Effector memory CD8-positive, alpha-beta T cell (primary cell): ENCODE measurements at places on chromosomes 12 and 14.

DNA sequence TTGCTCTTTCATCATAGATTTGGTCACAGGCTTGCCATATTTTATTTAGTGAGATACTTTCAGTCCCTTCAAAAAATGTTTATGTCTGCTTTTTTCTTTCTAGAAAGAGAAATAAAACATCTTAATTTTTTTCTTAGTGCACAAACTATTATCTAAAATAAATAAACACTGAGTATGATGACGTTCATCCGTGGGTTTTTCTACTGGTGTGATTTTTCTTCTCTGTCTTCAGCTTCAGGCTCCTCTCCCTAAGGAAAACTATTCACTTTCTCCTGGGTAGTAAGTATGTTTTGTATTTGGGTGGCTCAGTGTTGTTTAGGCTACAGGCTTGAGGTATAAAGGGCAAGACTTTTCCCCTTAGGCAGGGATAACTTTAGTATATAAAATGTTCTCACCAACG lies 154.7 kb downstream of the DACT1 start:
- DNase-seq: no peak
- no peaks in the 10 kb centered on the region for H3K27me3 ChIP-seq
- no peak overlapping the region for H3K4me3 ChIP-seq
- H3K27ac ChIP-seq: no peak overlapping the region

DNA sequence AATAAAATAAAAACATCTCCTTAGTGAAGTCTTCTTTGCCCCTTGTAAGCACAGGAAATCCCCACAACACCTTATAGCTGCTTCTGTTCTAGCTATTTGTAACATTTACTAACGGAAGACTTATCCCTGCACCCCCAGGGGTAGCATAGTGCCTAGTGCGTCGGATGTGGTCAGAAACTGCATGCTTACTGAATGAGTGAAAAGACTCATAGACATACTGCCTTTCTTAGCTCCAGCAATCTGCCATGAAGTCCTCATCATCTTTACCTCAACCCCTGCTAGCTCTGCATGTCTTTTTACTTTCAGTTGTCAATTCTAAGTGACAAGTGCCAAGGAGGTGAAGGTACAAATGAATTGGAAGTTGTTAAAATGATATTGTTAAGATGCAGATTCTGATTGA lies 12.9 kb downstream of the RIOX1 start:
- peak; percentile 36 for DNase-seq
- H3K36me3 ChIP-seq: peaks cover 11% of the 10 kb centered on the region
- peak overlapping the region; percentile 66 for H3K4me3 ChIP-seq
- no peaks in the 10 kb centered on the region for H3K27me3 ChIP-seq
- peak overlapping the region; percentile 13 for H3K27ac ChIP-seq
- peaks cover 6% of the 10 kb centered on the region for H3K4me1 ChIP-seq

GRCh38 chr12:115942346-115942745 lies 335.1 kb downstream of the MED13L start:
- peaks cover 10% of the 10 kb centered on the region for H3K36me3 ChIP-seq
- H3K27ac ChIP-seq: no peak overlapping the region
- no peak for DNase-seq
- H3K27me3 ChIP-seq: peaks cover 28% of the 10 kb centered on the region
- no peaks in the 10 kb centered on the region for H3K4me1 ChIP-seq
- H3K4me3 ChIP-seq: no peak overlapping the region

DNA sequence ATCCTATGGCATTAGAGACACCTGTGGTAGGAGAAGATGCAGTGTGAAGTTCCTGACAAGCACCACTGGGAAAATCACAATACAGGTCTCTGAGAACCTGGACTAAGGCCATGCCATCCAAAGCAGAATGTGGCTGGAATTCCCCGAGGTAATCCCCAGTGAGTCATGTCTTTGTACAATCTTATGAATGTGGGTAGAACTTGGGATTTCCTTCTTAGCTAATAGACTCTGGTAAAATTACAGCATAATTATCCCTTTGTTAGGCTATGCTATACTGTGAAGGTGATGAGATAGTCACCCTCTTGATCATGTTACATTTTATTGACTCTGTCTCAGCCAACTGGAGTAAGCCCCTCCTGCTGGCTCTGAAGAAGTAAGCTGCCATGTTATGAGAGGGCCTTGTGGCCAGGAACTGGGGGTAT lies 224.3 kb upstream of the DCN start:
- H3K4me3 ChIP-seq: no peak overlapping the region
- H3K27ac ChIP-seq: no peak overlapping the region
- no peaks in the 10 kb centered on the region for H3K36me3 ChIP-seq
- H3K4me1 ChIP-seq: no peaks in the 10 kb centered on the region
- H3K27me3 ChIP-seq: no peaks in the 10 kb centered on the region
- DNase-seq: no peak

DNA sequence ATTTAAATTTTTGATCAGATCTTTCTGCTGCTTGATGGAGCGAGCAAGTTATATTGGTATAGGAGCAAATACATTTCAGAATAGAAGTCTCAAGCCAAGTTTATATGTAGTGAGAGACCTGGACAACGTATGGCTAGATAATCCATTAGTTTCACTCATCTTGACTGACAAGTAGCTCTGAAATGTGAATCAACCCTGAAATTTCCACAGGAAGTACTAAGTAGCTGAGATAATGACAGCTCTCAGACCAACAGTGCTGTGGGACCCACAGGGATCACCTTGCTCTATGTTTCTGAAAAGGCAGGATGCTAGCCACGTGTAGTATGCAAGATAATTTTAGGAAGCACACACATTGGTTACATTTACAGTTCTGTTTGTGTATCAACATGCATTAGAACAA lies 258.6 kb upstream of the FOXN3 start:
- H3K4me1 ChIP-seq: peaks cover 8% of the 10 kb centered on the region
- H3K36me3 ChIP-seq: no peaks in the 10 kb centered on the region
- no peak overlapping the region for H3K27ac ChIP-seq
- H3K27me3 ChIP-seq: no peaks in the 10 kb centered on the region
- no peak for DNase-seq
- no peak overlapping the region for H3K4me3 ChIP-seq
